ENCODE measurements at places on chromosomes 2 and 18.

DNA sequence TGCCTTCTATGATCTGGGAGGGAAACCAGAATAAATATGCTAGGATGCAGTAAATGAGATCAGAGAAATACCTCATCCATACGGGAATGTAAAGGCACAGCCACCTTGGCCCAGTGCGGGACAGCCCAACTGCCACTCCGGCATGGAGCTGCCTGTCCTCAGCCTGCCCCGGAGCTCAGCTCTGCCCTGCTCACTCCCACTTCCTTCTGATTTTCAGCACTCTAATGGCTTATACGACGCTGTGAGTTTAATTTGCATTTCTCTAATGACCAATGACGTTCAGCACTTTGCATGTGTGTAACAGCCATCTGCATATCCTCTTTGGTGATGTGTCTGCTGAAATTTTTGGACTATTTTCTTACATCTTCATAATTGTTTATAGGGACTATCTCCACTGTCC, 172.5 kb upstream of the RAB6C start:
- DNase-seq, result no peak

GRCh38 chr2:177317443-177317842, 52.9 kb upstream of the NFE2L2 start:
- no peak for DNase-seq

DNA sequence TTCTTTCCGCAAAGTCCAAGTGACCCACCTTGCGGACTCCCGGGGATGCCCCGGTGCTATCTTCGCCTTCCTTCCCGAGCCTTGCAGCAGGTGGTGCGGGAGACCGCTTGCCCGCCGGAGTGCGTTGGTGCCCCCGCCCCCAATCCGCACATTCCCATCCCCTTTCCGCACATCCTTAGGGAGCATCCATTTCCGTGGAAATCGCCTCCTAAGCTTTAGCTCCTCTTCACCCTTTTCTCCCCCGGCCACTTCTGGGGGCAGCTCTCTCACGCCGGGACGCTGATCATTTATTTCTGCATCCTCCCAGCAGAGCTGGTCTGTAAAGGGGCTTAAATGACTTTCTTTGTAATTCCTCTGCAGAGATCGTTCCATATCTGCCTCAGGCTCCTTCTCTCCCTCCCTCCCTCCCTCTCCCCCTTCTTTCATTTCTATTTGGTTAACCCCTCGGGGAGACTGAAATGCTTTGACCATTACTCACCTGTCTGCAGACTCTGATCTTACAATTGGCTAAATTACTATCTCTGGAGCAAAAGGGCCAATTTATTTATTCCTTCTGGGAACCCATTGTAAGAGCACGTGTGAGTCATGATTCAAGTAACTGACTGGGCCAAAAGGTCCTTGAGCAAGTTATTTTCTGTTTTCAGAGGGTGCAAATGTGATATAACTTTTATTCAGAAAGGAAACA, 1.3 kb upstream of the LYPD1 start:
- DNase-seq, result peak; percentile 88

- DNase-seq, result no peak
Observed at GRCh38 chr2:53640466-53640865, 127.1 kb upstream of the CHAC2 start.

GRCh38 chr2:27962006-27962405, 71.5 kb downstream of the BABAM2 start:
- DNase-seq, result peak; percentile 62

- DNase-seq, result peak; percentile 3
Observed at GRCh38 chr2:42572297-42573081, 4.1 kb downstream of the MTA3 start.

GRCh38 chr2:179981085-179981484, 26.0 kb downstream of the CWC22 start:
- peak; percentile 41 for DNase-seq

DNA sequence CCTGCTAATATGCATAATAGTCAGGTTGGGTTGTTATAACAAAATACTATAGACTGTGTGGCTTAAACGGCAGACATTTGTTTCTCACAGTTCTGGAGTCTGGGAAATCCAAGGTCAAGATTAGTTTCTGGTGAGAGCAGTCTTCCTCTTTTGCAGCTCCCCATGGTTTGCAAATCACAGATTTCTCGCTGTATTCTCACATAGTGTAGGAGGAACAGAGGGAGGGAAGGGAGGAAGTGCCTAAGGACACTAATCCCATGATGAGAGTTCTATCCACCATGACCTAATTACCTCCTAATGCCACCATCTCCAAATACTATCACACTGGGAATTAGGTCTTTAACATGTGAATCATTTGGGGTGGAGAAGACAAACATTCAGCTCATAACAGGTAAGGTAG, 20.1 kb upstream of the PTH2R start:
- DNase-seq, result no peak

GRCh38 chr18:29146068-29146467, 969.1 kb upstream of the CDH2 start:
- no peak for DNase-seq

DNA sequence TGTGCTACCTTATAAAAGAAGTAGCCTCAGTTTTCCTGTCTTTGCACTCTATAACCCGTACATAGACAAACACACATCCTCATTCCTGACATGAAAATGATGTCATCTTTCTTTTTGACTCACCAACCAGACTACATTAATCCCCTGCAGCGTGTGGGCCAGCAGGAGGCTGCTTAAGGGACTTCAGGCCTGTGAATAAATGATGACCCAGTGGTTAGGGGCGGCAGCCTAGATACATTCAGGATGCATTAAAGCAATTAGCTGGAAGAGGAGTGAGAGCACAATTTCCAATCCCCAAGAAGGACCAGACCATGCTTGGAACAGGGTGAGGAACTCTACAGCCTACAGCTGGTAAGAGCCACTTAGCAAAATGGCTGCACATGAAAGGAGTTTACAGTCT, 57.3 kb upstream of the KLF7 start:
- DNase-seq, result peak; percentile 77

GRCh38 chr2:210515911-210516310, 39.4 kb upstream of the LANCL1 start:
- DNase-seq, result no peak

- DNase-seq, result no peak
Observed at GRCh38 chr2:151097128-151097527, 164.5 kb downstream of the RBM43 start.

- no peak for DNase-seq
Observed at GRCh38 chr2:45855374-45855773, 203.9 kb downstream of the PRKCE start.

DNA sequence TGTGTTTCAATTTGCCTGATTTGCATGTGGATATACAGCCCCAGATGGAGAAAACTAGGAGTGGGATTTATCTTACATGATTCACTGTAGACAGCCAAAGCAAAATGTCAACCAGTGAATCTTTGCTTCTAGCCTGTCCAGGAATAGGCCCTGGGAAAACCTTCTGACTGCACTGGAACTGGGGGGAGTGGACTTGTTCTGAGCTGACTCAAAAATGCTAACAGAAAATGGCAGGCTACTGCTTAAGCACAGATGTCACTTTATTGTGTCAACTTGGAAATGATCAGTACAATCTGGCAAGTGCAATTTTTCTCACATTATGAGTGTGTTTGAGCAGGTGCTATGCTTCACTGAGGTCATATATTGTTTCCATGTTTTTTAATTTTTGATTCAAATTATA, 593.7 kb downstream of the NRXN1 start:
- DNase-seq, result no peak

- peak; percentile 14 for DNase-seq
Observed at GRCh38 chr2:18792226-18792629, 202.9 kb upstream of the NT5C1B start.

GRCh38 chr2:59988341-59988740, 565.1 kb downstream of the BCL11A start:
- no peak for DNase-seq

DNA sequence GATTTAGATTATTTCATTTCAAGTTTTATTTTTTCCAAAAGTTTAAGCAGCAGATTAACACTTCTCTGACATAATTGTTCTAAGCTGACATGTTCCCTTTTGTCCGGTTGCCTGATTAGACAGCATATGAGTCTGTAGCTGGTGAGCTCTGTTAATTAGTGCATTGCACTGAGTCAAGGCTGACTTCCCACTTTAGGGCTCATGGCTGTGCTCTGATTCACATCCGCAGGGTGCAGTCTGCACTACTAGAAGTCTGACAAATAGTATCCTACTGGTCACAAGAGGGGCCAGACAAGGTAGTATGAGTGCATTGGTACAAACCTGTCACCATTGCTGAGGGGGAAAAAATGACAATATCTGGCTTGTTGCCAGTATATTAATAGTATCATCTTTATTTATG, 443.9 kb upstream of the ZNF804A start:
- peak; percentile 2 for DNase-seq
